ENCODE measurements at places on chromosomes 2 and 18. TPM values are rescaled to one million over a fixed set of nuclear protein-coding genes. Genes with fewer than 3 reads are reported as not detected.

GRCh38 chr2:206084870-206085741, 868 bp downstream of the INO80D start:
- no peaks in the 10 kb centered on the region for H3K27me3 ChIP-seq
- peak; percentile 37 for DNase-seq
- peaks cover 5% of the 10 kb centered on the region for H3K4me1 ChIP-seq

TRIM54 gene
- total RNA-seq = 4.6 TPM

DNA sequence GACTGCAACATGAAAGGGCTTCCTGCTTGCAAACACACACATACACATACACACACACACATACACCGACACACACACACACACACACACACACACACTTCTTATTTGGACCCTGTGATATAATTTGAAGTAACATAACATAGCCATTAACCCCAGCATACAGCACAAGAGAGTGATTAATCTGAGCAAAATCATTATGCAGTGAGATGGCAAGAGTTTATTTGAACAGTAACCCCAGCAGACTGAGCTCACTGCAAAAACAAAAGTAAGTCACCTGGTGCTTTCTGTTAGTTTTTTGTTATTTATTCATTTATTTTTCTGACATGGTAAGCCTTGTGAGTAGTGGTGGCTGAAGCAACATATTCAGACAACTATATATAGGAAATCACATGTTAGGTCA, 93.7 kb downstream of the NOL4 start:
- no peaks in the 10 kb centered on the region for H3K36me3 ChIP-seq
- no peaks in the 10 kb centered on the region for H3K4me1 ChIP-seq
- H3K4me3 ChIP-seq = no peak overlapping the region

ACMSD gene
- not detected for total RNA-seq

ZSWIM2 gene
- total RNA-seq = not detected

NGEF gene
- total RNA-seq = 1.9 TPM

SLC19A3 gene
- 2.3 TPM for total RNA-seq

TLX2 gene
- total RNA-seq = 0.20 TPM

GRCh38 chr2:124147552-124147951, 122.5 kb downstream of the CNTNAP5 start:
- H3K36me3 ChIP-seq = no peaks in the 10 kb centered on the region
- H3K4me1 ChIP-seq = no peaks in the 10 kb centered on the region
- H3K27ac ChIP-seq = no peak overlapping the region
- no peak overlapping the region for H3K4me3 ChIP-seq

DNA sequence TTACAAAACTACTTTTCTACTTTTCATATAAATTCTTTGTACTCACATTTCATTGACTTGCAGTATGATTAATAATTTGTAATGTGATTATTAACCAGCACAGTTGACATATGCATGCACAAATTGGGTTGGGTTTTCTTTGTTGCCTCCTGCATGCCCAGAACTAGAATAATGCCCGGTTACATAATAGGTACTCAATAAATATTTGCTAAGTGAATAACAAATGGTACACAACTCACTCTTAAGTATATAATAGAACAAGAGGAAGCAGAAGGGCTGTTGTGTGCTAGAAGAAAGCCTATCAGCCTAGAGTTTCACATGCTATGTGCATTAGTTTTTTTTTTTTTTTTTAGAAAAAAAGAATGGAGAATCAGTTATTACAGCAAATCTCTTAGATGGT, 9.3 kb downstream of the RDH14 start:
- peaks cover 14% of the 10 kb centered on the region for H3K36me3 ChIP-seq
- peaks cover 3% of the 10 kb centered on the region for H3K4me1 ChIP-seq
- no peak overlapping the region for H3K27ac ChIP-seq
- H3K27me3 ChIP-seq = no peaks in the 10 kb centered on the region
- no peak for DNase-seq

DNA sequence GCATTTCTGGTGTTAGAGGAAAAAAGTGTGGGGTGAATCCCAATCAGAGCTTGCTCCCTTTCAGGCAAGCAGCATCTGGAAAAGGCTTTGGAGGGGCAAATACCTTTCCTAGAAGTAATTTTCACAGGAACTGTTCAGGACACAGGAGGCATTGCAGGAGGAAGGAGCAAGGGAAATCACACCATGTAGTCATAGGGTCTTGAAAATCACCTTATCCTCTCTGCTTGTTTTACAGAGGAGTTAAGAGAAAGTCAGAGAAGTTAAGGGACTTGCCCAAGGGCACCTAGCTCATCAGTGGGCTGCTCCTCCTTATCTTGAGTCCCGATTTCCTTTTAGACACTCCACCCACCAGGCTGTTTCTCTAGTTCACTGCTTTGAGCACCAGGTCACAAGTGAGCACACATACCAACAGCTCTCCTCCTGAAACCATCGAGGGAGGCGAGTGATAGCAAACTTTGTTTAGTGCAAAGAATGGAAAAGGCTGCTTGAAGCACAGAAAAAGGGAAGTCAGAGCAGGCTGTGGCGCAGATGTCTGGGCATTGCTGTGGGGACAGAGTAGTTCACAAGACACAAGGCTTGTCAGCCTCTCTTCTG, 89.2 kb upstream of the CXCR4 start:
- H3K36me3 ChIP-seq = 0 out of 2 replicates have a peak, but pooled peaks cover 2% of the 10 kb centered on the region
- no peak for DNase-seq
- no peaks in the 10 kb centered on the region for H3K4me1 ChIP-seq
- H3K4me3 ChIP-seq = no peak overlapping the region

KRTCAP3 gene
- total RNA-seq = 57.3 TPM

DNA sequence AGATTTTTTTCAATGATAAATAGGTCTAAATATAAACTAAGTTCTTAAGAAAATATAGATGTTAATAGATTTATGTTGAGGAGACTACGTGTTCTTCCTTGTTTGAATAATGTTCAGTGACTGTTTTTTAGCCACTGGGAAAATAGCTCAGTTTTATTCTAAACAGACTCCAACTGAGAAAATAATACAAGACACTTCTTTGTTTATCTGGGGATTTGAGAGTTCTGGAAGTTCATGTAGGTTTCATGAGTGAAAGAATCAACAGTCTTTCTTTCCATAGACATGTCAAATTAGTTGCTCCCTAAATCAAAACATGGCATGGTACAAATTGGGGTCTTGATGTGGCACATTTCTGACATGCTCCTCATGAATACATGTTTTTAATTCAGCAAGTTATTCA, 177.7 kb downstream of the MREG start:
- H3K27me3 ChIP-seq = no peaks in the 10 kb centered on the region
- H3K4me3 ChIP-seq = no peak overlapping the region
- H3K36me3 ChIP-seq = no peaks in the 10 kb centered on the region
- no peaks in the 10 kb centered on the region for H3K4me1 ChIP-seq
- no peak overlapping the region for H3K27ac ChIP-seq

NPAS2 gene
- 1.1 TPM for total RNA-seq

- H3K4me3 ChIP-seq = no peak overlapping the region
- H3K4me1 ChIP-seq = no peaks in the 10 kb centered on the region
- H3K27me3 ChIP-seq = no peaks in the 10 kb centered on the region
Observed at GRCh38 chr2:171878481-171878993, 15.5 kb downstream of the SLC25A12 start.

TRABD2A gene
- 1.7 TPM for total RNA-seq

DNA sequence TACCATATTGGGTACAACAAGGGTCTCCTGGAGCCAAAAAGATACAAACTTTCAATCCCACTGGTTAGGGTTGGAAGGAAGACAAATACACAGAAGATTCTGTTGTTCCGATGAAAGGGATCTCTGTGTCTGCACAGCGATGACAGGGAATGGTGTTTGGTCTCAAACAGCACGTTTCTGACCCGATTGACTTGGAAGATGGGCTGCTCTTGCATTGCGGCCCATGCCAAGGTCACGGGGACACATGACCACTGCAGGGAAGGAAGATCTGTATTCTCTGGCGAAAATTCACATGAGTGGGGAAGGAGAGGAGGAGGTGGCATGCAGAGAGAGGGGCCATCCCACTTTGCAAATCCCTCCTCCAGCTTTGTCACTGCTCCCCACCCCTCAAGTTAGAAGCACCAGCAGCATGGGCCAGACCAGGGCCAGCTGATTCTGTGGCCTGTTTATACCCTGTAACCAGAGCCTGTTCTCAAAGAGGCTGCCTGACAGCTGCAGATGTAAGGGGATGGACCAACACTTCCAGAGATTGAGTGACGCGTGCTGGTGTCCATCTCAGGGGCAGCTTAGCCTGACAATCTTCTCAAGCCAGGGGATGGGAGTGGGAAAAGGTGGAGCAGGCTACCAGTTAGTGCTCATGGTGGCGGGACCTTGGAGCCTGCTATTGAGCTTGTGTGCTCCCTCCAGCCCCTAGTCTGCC, 57.2 kb downstream of the TNP1 start:
- no peak for DNase-seq
- H3K27me3 ChIP-seq = no peaks in the 10 kb centered on the region
- no peak overlapping the region for H3K4me3 ChIP-seq
- H3K27ac ChIP-seq = no peak overlapping the region
- H3K4me1 ChIP-seq = no peaks in the 10 kb centered on the region
- H3K36me3 ChIP-seq = no peaks in the 10 kb centered on the region

GRCh38 chr2:196823750-196824522, 14.8 kb upstream of the C2orf66 start:
- H3K27ac ChIP-seq = no peak overlapping the region
- no peaks in the 10 kb centered on the region for H3K36me3 ChIP-seq
- DNase-seq = no peak
- H3K4me3 ChIP-seq = no peak overlapping the region
- no peaks in the 10 kb centered on the region for H3K27me3 ChIP-seq

- DNase-seq = no peak
- H3K36me3 ChIP-seq = no peaks in the 10 kb centered on the region
- H3K4me3 ChIP-seq = no peak overlapping the region
- no peaks in the 10 kb centered on the region for H3K4me1 ChIP-seq
Observed at GRCh38 chr18:12998332-12999060, 7.3 kb downstream of the CEP192 start.

GRCh38 chr2:210839450-210839849, 283.1 kb downstream of the CPS1 start:
- no peak overlapping the region for H3K4me3 ChIP-seq
- DNase-seq = no peak
- no peaks in the 10 kb centered on the region for H3K27me3 ChIP-seq
- H3K4me1 ChIP-seq = peaks cover 3% of the 10 kb centered on the region
- no peaks in the 10 kb centered on the region for H3K36me3 ChIP-seq

DNA sequence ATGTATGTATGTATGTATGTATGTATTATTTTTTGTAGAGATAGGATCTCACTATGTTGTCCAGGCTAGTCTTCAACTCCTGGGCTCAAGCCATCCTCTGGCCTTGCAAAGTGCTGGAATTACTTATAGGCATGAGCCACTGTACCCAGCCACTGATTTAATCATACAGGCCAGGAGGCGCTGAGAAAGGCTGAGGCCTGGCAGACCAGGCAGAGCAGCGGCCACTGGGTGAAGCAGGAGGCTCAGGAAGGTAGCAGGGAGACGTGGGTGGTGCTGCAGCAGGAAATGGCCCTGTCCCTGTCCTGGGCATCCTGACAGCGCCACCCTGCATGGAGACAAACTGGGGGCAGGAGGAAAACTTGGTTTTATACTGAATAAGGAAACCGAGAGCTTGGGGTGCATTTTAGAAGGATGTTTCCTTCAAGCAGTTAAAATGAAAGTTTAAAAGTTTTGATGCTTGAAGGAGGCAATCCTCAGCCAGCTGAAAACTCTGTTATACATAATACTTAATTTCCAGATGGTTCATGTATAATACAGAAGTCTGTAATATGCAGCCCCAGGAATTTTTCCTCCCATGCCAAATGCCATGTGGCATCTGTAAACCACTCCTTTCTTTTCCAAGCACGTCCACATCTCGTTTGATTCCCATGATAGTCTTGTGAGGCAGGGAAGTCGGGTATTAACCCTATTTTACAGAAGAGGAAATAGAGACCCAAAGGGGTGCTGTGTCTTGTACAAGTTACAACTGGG, 182.4 kb downstream of the CELF4 start:
- peak; percentile 39 for DNase-seq
- H3K27ac ChIP-seq = no peak overlapping the region
- no peaks in the 10 kb centered on the region for H3K36me3 ChIP-seq
- H3K4me1 ChIP-seq = no peaks in the 10 kb centered on the region

- H3K4me1 ChIP-seq = no peaks in the 10 kb centered on the region
- DNase-seq = peak; percentile 49
- H3K4me3 ChIP-seq = peak overlapping the region; percentile 81
- H3K36me3 ChIP-seq = 0 out of 2 replicates have a peak, but pooled peaks cover 4% of the 10 kb centered on the region
- H3K27ac ChIP-seq = no peak overlapping the region
Observed at GRCh38 chr2:232634206-232635150, 1.1 kb downstream of the EFHD1 start.

- DNase-seq = no peak
- H3K4me1 ChIP-seq = no peaks in the 10 kb centered on the region
- no peak overlapping the region for H3K27ac ChIP-seq
- H3K36me3 ChIP-seq = no peaks in the 10 kb centered on the region
- no peaks in the 10 kb centered on the region for H3K27me3 ChIP-seq
Observed at GRCh38 chr18:22813648-22814328, 119.3 kb upstream of the RBBP8 start.

- H3K36me3 ChIP-seq = no peaks in the 10 kb centered on the region
- no peaks in the 10 kb centered on the region for H3K4me1 ChIP-seq
- H3K4me3 ChIP-seq = no peak overlapping the region
Observed at GRCh38 chr18:57826252-57826651, 23.1 kb upstream of the ATP8B1 start.

DNA sequence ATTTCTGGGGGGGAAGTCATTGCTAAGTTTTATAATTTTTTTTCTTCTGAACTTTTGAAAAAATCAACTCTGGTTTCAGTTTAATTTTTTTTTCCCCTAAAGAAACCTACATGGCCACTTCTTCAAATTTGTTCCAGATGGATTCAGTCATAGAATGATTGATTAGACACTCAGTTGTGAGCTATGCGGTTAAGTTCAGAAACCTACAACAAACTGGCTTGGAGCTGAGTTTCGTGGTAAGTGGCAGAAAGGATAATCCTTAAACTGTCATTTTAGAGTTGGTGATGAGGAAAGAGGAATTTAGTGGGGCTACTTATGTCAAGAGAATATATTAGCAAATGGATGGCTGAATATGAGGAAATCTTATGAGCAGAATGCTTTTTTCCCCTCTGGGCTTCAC, 23.7 kb downstream of the EFEMP1 start:
- no peak overlapping the region for H3K27ac ChIP-seq
- no peak overlapping the region for H3K4me3 ChIP-seq
- H3K27me3 ChIP-seq = no peaks in the 10 kb centered on the region
- H3K36me3 ChIP-seq = no peaks in the 10 kb centered on the region
- no peaks in the 10 kb centered on the region for H3K4me1 ChIP-seq

DNA sequence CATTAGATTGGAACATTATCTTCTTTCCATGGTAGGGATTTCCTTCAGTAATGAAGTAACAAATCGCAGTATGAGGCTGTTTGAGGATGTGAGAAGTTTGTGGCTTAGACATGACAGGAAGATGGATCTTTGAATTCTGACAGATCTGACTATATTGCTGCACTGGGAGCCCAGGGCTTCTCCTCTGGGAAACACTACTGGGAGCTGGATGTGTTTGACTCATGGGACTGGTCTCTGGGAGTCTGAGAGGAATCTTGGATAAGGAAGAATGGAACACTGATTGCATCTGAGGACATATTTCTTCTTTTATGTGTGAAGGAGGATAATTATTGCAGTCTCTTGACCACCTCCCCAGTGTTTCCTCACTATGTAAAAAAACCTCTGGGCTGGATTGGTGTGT, 77.2 kb upstream of the ST6GAL2 start:
- H3K4me3 ChIP-seq = no peak overlapping the region
- no peak overlapping the region for H3K27ac ChIP-seq
- H3K36me3 ChIP-seq = no peaks in the 10 kb centered on the region
- H3K27me3 ChIP-seq = no peaks in the 10 kb centered on the region

EFEMP1 gene
- 3.5 TPM for total RNA-seq

- no peaks in the 10 kb centered on the region for H3K36me3 ChIP-seq
- no peaks in the 10 kb centered on the region for H3K4me1 ChIP-seq
- H3K4me3 ChIP-seq = no peak overlapping the region
- no peak overlapping the region for H3K27ac ChIP-seq
Observed at GRCh38 chr2:18395555-18395954, 164.9 kb downstream of the RDH14 start.

GRCh38 chr18:70294471-70295191, 5.8 kb downstream of the SOCS6 start:
- peaks cover 6% of the 10 kb centered on the region for H3K4me1 ChIP-seq
- no peak overlapping the region for H3K27ac ChIP-seq
- peaks cover 4% of the 10 kb centered on the region for H3K36me3 ChIP-seq
- DNase-seq = no peak
